ENCODE measurements at places on chromosomes 1 and 21. TPM values are rescaled to one million over a fixed set of nuclear protein-coding genes. Genes with fewer than 3 reads are reported as not detected.

Gene OR2M3
- total RNA-seq: not detected

Gene CD247
- 1.5 TPM for total RNA-seq

Gene OPRD1
- 0.37 TPM for total RNA-seq

Gene PRAMEF33
- not detected for total RNA-seq

Gene FAM131C
- 2.6 TPM for total RNA-seq

Gene RGS1
- not detected for total RNA-seq

Gene ROR1
- total RNA-seq: 32.0 TPM

Gene PIGK
- total RNA-seq: 16.9 TPM

Gene WNT3A
- not detected for total RNA-seq

DNA sequence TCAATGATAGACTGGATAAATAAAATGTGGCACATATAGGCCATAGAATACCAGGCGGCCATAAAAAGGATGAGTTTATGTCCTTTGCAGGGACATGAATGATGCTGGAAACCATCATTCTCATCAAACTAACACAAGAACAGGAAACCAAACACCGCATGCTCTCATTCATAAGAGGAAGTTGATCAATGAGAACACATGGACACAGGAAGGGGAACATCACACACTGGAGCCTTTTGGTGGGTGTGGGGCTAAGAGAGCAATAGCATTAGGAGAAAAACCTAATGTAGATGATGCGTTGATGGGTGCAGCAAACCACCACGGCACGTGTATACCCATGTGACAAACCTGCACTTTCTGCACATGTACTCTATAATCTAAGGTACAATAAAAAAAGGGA lies 883.4 kb upstream of the PRMT6 start:
- no peaks in the 10 kb centered on the region for H3K36me3 ChIP-seq
- no peak overlapping the region for H3K4me3 ChIP-seq
- H3K27me3 ChIP-seq: no peaks in the 10 kb centered on the region
- DNase-seq: no peak

GRCh38 chr1:177044390-177044789 lies 120.1 kb downstream of the ASTN1 start:
- peak; percentile 46 for DNase-seq
- peaks cover 15% of the 10 kb centered on the region for H3K4me1 ChIP-seq
- peaks cover 4% of the 10 kb centered on the region for H3K27me3 ChIP-seq

GRCh38 chr21:25722631-25723030 lies 12.1 kb downstream of the ATP5PF start:
- H3K27ac ChIP-seq: no peak overlapping the region
- DNase-seq: no peak
- no peaks in the 10 kb centered on the region for H3K27me3 ChIP-seq
- no peaks in the 10 kb centered on the region for H3K4me1 ChIP-seq
- peaks cover 9% of the 10 kb centered on the region for H3K36me3 ChIP-seq

- H3K27me3 ChIP-seq: no peaks in the 10 kb centered on the region
- H3K27ac ChIP-seq: no peak overlapping the region
- no peaks in the 10 kb centered on the region for H3K36me3 ChIP-seq
- no peaks in the 10 kb centered on the region for H3K4me1 ChIP-seq
Measured at GRCh38 chr1:21843996-21844395, 31.9 kb downstream of the LDLRAD2 start.

GRCh38 chr1:201369209-201369608 lies 8.3 kb downstream of the TNNT2 start:
- no peaks in the 10 kb centered on the region for H3K27me3 ChIP-seq
- no peak overlapping the region for H3K27ac ChIP-seq
- H3K36me3 ChIP-seq: no peaks in the 10 kb centered on the region
- no peak for DNase-seq
- H3K4me3 ChIP-seq: no peak overlapping the region

GRCh38 chr1:234355782-234356510 lies 17.3 kb upstream of the COA6 start:
- no peak overlapping the region for H3K4me3 ChIP-seq
- no peaks in the 10 kb centered on the region for H3K36me3 ChIP-seq
- no peak for DNase-seq
- H3K4me1 ChIP-seq: no peaks in the 10 kb centered on the region
- H3K27ac ChIP-seq: no peak overlapping the region

DNA sequence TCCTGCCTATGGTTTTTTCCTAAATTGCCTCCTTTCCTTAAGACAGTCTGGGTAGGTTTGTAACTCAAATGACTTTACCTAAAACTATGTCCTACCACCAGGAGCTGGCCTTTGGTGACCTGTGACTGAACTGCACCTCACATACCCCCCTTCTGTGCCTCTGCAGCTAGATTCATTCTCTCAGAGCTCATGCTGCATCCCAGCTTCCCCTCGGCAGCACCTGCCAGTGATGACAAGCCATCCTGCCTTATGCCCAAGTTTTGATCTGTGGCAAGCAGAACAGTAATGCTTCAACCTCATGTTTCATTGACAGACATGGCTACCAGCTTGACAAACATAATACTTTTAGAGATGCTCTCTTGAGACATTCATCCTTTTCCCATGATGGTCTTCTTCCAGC lies 141.9 kb downstream of the TSEN15 start:
- H3K4me3 ChIP-seq: no peak overlapping the region
- H3K4me1 ChIP-seq: peaks cover 30% of the 10 kb centered on the region
- H3K27me3 ChIP-seq: no peaks in the 10 kb centered on the region
- no peak overlapping the region for H3K27ac ChIP-seq
- DNase-seq: no peak
- no peaks in the 10 kb centered on the region for H3K36me3 ChIP-seq

GRCh38 chr1:107432108-107432507 lies 291.3 kb downstream of the NTNG1 start:
- DNase-seq: peak; percentile 20
- H3K27me3 ChIP-seq: peaks cover 5% of the 10 kb centered on the region
- no peaks in the 10 kb centered on the region for H3K36me3 ChIP-seq
- no peak overlapping the region for H3K27ac ChIP-seq

DNA sequence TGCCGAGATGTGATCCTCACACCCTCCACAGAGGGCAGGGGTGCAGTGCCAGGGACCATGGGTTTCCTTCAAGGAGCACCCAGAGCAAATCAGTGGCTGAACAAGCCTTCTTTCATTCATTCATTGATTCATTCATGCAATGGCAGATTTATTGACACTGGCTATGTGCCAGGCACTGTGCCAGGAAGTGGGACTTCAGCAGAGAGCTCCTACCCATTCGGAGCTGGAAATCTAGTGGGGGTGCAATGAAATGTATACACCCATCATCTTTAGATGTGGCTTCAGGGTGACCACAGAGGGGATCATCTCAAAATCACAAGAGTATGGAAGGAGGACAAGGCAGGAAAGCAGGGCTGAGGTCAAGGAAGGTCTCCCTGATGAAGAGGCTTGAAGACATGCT lies 18.9 kb downstream of the SLC6A9 start:
- H3K27ac ChIP-seq: no peak overlapping the region
- DNase-seq: no peak
- H3K36me3 ChIP-seq: no peaks in the 10 kb centered on the region
- no peaks in the 10 kb centered on the region for H3K27me3 ChIP-seq
- H3K4me3 ChIP-seq: no peak overlapping the region
- peaks cover 20% of the 10 kb centered on the region for H3K4me1 ChIP-seq

DNA sequence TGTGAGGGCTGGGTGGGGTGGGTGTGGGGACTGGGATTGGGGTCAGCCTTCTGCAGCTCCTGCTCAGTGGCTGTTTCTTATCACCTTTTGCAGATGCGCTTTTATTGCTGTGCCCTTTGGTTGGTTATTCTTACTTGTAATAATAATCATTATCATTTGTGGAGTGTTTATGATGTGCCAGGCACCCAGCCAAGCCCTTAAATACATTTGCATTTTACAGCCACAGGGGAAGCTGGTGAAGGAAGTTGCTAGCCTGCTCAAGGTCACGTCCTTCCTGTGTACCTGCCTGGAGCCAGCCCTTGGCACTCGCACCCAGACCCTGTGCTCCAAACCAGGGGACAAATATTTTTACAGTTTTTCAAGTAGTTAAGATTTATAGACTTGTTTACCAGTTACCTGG lies 144.0 kb downstream of the PGBD5 start:
- no peak for DNase-seq
- H3K27me3 ChIP-seq: no peaks in the 10 kb centered on the region
- H3K27ac ChIP-seq: no peak overlapping the region
- peaks cover 14% of the 10 kb centered on the region for H3K4me1 ChIP-seq
- H3K36me3 ChIP-seq: no peaks in the 10 kb centered on the region
- H3K4me3 ChIP-seq: no peak overlapping the region
